Mucosa of gallbladder (tissue), 1 donor: ENCODE measurements at places on chromosomes 2 and 18. TPM values are rescaled to one million over a fixed set of nuclear protein-coding genes. Genes with fewer than 3 reads are reported as not detected.
A peak's percentile ranks its signal among the peaks of the same experiment; 100 is the strongest.

- DNase-seq, result no peak
Observed at GRCh38 chr18:76397631-76398030, 97.4 kb downstream of the ZNF516 start.

DSC2 gene
- 12.6 TPM for total RNA-seq

DNA sequence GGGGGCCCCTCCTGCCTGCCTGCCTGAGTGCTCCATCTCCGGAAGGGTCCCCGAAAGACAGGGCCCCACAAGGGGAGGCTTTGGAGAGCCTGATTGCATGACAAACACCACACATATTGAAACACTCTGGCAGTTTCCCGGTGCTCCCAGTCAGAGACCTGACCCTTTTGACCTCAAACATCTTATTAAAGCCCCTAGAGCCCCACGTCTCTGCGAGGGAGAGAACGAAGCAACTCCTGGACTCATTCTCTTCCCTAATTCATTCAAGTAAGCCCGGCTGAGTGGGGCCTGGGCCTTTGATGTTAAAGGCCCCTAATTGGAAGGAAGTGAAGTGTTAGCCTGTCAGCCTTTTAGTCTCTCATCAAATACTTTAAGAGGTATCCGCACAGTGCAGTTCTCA is 335.6 kb downstream of the CYRIA start:
- no peak for DNase-seq

FLACC1 gene
- 3.4 TPM for total RNA-seq

- DNase-seq, result no peak
Observed at GRCh38 chr18:73043611-73044010, 175.8 kb upstream of the NETO1 start.

- no peak for DNase-seq
Observed at GRCh38 chr18:75211953-75212750, 1.6 kb downstream of the TSHZ1 start.

- no peak for DNase-seq
Observed at GRCh38 chr2:225948903-225949302, 549.4 kb downstream of the NYAP2 start.

MCM6 gene
- 10.2 TPM for total RNA-seq

DNA sequence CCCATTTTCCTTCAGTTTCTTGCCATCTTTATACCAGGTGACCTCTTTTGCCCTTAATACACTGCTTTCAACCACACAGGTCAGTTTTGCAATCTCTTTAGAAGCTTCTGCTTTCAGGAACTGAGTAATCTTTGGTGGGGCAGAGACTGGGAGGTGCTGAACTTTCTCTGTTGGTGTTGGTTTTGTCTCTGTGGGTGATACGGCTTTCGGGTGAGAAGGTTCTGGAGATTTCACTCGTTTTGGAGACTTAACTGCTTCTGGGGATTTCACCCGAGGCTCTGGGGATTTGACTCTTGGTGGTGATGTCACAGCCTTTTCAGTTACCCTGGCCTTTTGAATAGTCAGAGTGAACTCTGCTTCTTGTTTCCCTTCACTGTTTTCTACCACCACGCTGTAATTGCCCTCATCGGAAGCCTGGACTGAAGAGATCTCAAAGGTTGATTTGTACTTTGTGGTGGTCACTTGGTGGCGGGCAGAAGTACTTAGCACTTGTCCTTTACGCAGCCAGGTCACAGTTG is 50.4 kb downstream of the PLEKHA3 start:
- DNase-seq, result no peak

GPR35 gene
- 71.2 TPM for total RNA-seq

GALNT5 gene
- 11.7 TPM for total RNA-seq

DNA sequence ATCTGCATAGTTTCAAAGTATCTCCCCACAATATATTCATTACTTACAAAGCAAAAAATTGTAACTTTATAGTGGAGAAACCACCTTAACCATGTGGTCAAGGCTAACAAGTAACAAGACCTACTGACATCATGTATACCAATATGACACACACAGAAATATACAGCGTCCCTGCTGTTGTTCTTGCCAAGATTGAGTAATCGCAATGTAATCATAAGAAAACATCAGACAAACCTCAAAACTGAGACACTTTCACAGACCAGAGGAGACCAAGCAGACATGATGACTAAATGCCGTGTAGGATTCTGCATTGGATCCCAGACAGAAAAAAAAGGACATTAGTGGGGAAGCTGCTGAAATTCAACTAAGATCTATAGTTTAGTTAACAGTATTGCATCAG is 123.0 kb downstream of the ACAA2 start:
- no peak for DNase-seq

DNA sequence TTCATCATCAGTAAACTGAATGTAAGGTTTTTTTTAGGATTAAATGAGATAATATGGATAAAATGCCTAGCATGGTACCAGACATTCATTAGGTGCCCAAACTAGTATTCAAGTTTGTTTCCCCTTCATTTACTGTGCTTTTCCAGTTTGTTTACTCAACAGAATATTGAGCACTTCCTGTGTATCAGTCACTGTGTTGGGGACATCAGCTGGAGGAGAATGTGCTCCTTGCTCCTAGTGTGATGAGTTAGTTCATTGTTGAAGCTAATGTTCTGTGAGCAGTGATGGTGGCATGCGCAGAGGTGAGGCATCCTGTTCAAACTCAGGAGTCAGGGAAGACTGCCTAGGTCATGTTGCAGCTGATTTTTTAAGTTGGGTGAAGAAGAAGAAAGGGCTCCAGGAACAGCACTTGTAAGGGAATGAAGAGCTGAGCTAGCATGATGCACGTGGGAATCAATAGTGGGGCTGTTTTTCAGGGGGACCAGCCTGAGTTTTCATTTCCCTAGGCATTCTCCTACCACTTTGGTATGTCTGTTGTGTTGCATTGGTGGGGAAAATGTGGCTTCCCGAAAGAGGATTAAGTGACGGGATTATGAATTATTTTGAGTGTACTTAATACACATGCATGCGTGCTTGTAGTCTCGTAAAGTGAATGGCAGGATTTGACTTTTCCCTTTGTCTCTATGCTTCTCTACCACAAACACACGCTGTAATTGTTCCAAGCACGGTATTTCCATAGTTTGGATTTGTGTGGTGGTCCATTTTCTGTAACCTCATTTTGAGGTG is 23.7 kb downstream of the TTLL4 start:
- no peak for DNase-seq

TUBB8B gene
- not detected for total RNA-seq

DNA sequence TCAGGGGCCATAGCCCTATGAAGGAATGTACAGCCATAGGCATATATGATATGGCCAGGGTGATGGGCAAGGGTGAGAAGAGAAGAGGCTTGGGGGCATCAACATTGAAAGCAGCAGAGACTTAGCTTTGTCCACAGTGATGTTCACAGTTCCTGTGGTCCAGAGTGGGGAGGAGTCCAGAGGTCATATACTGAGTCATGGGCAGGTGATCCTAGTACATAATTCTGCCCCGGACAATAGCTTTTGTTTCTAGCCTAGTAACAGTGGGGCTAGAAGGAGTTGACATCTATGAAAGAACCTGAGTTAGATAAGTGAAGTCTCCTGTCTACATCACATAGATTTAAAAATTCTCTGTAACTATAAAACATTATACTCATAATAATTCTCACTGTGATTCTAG is 496.3 kb upstream of the TNP1 start:
- DNase-seq, result no peak

DNA sequence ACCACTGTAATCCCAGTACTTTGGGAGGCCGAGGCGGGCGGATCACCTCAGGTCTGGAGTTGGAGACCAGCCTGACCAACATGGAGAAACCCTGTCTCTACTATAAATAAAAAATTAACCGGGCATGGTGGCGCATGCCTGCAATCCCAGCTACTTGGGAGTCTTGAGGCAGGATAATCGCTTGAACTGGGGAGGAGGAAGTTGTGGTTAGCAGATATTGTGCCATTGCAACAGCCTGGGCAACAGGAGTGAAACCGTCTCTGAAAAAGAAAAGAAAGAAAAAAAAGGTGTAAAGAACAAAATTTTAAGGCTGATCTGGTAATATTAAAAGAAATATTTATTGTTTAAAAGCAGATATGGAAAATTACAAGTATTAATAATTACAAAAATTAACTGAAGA is 29.7 kb downstream of the ZNF804A start:
- no peak for DNase-seq

GRCh38 chr2:38966006-38966405 is 76.3 kb downstream of the ARHGEF33 start:
- DNase-seq, result no peak

DNA sequence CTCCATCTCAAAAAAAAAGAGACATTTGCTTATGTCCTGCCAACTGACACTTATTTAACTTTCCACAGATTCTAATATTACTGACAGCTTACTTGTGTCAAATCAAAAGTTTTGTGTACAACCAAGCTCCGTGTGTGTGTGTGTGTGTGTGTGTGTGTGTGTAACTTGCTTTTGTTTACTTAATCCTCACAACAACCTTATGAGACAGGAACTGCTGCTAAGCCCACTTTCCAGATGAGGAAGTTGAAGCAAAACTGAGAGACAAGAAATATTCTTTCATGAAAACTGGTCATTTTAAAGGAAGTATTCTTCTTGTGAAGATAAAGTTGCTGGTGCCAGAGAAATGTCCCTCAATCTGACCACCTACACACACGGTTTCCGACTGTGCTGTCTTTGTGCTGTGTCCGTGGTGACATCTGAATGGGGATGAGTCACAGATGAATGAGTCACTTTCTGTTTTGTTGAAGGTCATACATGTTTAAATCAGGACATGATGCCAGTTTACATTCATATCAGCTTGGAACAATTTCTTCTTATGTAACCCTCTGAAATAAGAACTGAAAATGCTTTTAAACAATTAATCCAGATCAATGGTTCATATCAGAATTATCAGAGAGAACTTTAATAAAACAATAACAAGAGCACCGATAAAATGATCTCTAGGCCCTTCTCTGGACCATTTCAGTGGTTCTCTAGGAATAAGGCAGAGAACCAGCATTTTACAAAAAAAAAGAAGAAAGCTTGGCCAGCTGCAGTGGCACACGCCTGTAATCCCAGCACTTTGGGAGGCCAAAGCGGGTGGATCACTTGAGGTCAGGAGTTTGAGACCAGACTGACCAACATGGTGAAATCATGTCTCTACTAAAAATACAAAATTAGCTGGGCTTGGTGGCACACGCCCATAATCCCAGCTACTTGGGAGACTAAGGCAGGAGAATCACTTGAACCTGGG is 95.5 kb downstream of the THNSL2 start:
- peak; percentile 47 for DNase-seq

- no peak for DNase-seq
Observed at GRCh38 chr2:40096360-40096759, 317.3 kb upstream of the THUMPD2 start.

ADD2 gene
- total RNA-seq, result 0.95 TPM

DNA sequence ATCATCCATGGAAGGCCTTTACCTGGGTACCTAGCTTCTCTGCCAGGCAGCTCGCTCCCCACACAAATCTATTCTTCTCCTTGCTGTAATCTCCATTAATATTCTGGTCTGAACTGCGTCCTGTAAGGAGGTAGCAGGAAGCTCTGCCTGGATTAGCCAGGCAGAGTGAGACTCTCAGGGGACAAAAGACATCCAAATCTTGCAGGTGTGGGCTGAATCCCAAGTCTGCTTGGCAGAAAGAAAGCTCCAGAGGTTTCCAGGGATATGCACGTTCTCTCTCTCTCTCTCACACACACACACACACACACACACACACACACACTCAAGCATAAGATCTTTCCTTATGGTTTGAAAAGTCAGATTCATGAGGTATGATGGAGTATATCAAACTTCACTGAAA is 66.5 kb downstream of the THNSL2 start:
- DNase-seq, result no peak

GRCh38 chr2:237650455-237650850 is 23.1 kb downstream of the LRRFIP1 start:
- no peak for DNase-seq

TMEM178A gene
- 2.7 TPM for total RNA-seq

GRCh38 chr2:128494307-128494639 is 175.6 kb upstream of the HS6ST1 start:
- DNase-seq, result no peak

GRCh38 chr18:7535436-7536205 is 31.5 kb upstream of the PTPRM start:
- DNase-seq, result no peak

DNA sequence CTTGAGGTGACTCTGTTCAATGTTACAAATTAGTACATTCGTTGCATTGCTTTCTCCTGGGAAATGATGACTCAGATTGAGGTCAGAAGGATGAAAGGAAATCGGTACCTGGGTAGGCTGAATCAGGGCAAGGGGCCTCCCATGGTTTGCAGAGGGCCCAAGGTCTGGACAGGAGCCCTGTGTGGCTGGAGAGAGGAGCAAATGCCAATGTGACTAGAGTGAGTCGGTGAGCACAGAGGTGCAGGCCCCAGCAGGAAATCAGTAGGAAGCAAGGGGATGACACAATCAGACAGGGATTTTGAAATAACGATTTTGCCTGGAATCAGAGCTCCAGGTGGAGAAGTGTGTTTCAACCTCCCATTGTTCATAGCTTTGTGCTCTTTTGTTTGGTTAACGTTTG is 118.9 kb downstream of the CCDC102B start:
- DNase-seq, result no peak

GRCh38 chr2:207423886-207424285 is 105.9 kb upstream of the CREB1 start:
- DNase-seq, result no peak

GRCh38 chr2:51401546-51401945 is 369.6 kb upstream of the NRXN1 start:
- no peak for DNase-seq

GRCh38 chr18:75408554-75409506 is 18.7 kb downstream of the SMIM21 start:
- DNase-seq, result no peak

DSC1 gene
- total RNA-seq, result not detected

DNA sequence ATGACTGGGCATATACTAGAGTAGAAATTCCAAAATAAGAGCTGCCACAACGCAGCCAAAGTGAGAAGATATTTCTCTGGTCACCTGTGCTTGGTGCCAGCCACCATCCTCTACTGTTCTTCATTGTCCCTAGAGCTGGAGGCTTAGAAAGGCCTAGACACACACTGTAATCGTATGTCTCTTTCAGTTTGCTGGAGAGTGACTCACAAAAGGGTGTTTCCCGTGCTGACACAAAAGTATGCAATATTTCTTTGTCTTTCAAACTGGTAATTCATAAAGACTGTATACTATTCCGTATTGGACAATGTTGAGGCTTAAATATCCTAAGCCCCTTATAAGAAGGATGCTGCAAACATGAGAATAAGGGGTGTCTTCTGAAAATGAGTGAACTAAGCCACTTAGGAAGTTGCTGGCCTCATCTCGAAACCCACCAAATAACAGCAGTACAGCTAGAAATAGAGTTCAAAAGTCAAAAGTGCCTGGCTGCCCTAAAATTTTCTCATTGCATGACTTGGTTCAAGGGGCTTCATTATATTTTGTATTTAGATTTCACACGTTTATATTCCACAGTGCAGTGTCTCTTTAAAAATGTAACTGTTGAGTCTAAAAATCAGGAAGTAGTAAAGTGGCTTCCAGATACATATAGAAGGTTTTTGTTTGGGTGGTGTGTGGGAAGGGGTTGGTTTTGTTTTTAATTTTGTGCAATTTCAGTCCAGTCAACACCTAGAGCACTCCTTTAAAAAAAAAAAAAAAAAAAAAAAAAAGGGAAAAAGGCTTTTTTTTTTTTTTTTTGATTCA is 601.1 kb downstream of the ARHGAP15 start:
- DNase-seq, result no peak

TGIF1 gene
- 82.0 TPM for total RNA-seq

GRCh38 chr2:133525613-133526529 is 42.4 kb downstream of the NCKAP5 start:
- DNase-seq, result no peak
